ENCODE measurements at places on chromosomes 13 and 19.

DNA sequence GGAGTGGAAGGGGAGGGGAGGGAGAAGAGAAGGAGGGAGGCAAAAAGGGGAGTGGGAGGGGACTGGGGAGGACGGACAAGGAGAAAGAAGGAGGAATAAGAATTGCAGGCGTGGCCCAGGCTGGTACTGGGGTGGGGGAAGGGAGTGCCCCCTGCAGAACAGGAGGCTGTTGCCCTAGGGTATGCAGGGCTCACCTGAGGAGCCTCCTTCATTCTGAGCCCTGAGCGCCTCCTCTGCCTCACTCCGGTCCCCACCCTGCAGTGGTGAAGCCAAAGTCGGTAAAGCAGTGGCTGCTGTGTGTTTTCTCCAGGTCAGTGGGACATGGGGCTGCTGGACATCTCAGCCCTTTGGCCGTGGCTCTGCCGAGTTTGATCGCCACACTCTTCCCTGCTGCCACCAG, 9.1 kb upstream of the CDC16 start:
- H3K36me3 ChIP-seq = no peaks in the 10 kb centered on the region
- H3K4me1 ChIP-seq = peaks cover 24% of the 10 kb centered on the region
- H3K27ac ChIP-seq = no peak overlapping the region
- peaks cover 12% of the 10 kb centered on the region for H3K27me3 ChIP-seq
- no peak overlapping the region for H3K4me3 ChIP-seq
- no peak for DNase-seq

- peaks cover 3% of the 10 kb centered on the region for H3K27me3 ChIP-seq
- no peak overlapping the region for H3K27ac ChIP-seq
- no peaks in the 10 kb centered on the region for H3K36me3 ChIP-seq
- DNase-seq = no peak
- H3K4me1 ChIP-seq = peaks cover 17% of the 10 kb centered on the region
- no peak overlapping the region for H3K4me3 ChIP-seq
Observed at GRCh38 chr19:12095111-12095790, 30.7 kb downstream of the ZNF844 start.

- H3K4me3 ChIP-seq = no peak overlapping the region
- H3K27me3 ChIP-seq = no peaks in the 10 kb centered on the region
Observed at GRCh38 chr13:112747256-112747655, 57.4 kb downstream of the ATP11A start.

GRCh38 chr13:106911627-106912026, 343.7 kb upstream of the ARGLU1 start:
- no peaks in the 10 kb centered on the region for H3K36me3 ChIP-seq
- H3K4me1 ChIP-seq = no peaks in the 10 kb centered on the region
- H3K27me3 ChIP-seq = peaks cover 8% of the 10 kb centered on the region
- no peak for DNase-seq
- no peak overlapping the region for H3K4me3 ChIP-seq

Data from activated B cell treated with CpG ODN at 0.5 μM for 24 hours (primary cell).